Naive thymus-derived CD8-positive, alpha-beta T cell (primary cell): ENCODE measurements at places on chromosomes 13 and 19.

- no peaks in the 10 kb centered on the region for H3K36me3 ChIP-seq
- H3K4me1 ChIP-seq: peaks cover 5% of the 10 kb centered on the region
- DNase-seq: peak; percentile 23
- no peak overlapping the region for H3K4me3 ChIP-seq
Observed at GRCh38 chr19:51660975-51661600, 14.5 kb upstream of the SIGLEC14 start.

DNA sequence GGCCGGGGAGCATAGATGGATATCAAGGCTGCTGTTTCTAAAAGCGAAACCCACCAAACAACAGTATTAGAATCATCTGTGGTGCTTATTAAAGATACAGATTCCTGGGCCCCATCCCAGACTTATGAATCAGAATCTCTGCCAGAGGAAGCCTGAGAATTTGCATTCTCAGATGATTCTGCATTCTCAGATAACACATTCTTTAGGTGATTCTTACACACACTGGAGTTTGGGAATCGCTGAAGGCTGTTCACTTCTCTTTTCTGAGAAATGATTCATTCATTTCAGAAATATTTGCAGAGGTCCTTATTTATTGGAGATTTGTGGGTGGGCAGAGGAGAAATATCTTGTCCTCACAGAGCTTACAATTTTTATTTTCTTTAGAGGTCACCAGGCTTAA, 24.4 kb downstream of the ALOX5AP start:
- H3K36me3 ChIP-seq: peaks cover 5% of the 10 kb centered on the region
- no peaks in the 10 kb centered on the region for H3K27me3 ChIP-seq
- H3K4me1 ChIP-seq: peaks cover 3% of the 10 kb centered on the region
- H3K4me3 ChIP-seq: no peak overlapping the region
- no peak for DNase-seq

GRCh38 chr13:78608688-78609463, 5.5 kb upstream of the POU4F1 start:
- peaks cover 4% of the 10 kb centered on the region for H3K36me3 ChIP-seq
- H3K27ac ChIP-seq: no peak overlapping the region
- peak overlapping the region; percentile 78 for H3K4me3 ChIP-seq

DNA sequence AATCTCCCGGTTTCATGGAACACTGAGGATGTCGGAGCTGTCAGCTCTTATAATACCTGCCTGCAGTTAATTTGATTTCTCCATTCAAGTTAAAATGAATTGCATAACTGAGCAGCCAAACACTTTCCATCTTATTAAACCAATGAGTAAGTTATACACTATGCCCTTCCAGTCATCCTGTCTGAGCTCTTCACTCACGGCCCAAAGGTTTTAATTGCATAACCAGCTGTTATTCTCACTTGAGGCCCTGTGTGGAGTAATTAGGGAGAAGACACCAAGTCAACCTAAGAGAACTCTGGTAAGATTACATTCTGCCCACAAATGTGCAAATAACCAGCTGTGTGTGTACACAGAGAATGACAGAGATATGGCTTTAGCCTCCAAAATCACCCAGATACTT, 303.5 kb downstream of the TBC1D4 start:
- no peak overlapping the region for H3K27ac ChIP-seq
- no peak for DNase-seq
- no peaks in the 10 kb centered on the region for H3K36me3 ChIP-seq
- peaks cover 5% of the 10 kb centered on the region for H3K4me1 ChIP-seq
- peaks cover 16% of the 10 kb centered on the region for H3K27me3 ChIP-seq
- no peak overlapping the region for H3K4me3 ChIP-seq

DNA sequence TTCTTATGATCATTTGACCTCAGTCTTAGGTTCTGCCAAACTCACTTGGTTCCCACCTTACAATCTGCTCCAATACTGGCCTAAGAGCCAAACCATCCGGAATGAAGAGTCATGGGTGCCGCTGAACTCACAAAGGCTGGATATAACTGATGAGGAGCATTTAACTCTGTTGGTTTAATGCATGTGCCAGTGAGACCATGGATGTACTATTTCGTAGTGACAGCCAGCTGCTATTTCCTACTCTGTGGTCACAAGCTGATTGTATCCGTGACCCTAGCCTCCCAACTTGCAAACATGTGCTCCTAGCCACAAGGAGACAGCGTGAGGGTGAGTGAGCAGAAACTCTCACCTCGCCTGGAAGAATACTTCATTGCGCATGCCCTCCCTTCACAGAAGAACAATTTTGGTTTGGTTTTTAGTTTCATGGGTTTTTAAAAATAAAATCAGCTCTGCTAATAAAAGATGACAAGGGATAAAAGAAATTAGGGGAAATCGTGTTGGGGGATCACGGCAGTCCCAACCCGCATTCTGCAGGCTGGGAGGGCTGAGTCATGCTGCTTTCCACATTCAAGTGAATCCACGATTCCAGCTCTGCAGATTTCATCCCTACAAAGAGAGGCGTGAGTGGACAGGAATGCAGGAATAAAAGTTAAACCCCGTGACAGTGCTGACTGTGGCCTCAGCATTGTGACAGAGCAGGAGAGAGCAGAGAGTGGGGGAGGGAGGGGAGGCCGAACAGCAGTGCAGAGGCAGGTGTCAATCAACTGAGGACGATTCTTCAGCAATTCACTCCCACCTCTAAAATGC, 66.8 kb upstream of the RAP2A start:
- peaks cover 32% of the 10 kb centered on the region for H3K36me3 ChIP-seq
- no peak overlapping the region for H3K4me3 ChIP-seq
- peak overlapping the region; percentile 62 for H3K27ac ChIP-seq
- no peaks in the 10 kb centered on the region for H3K27me3 ChIP-seq

DNA sequence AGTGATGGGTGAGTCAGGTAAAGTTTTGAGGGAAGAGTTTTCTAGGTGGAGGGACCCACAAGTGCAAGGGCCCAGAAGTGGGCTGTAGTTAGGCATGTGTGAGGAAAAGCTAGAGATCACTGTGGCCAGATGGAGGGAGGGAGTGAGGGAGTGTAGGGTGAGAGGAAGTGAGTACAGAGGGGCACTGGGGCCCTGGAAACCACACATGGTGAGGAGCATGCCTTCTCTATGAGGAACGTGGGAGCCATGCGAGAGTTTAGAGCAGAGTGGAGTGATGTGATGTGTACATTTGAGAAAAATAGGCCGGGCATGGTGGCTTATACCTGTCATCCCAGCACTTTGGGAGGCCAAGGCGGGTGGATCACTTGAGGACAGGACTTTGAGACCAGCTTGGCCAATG, 14.7 kb upstream of the SHKBP1 start:
- H3K4me3 ChIP-seq: no peak overlapping the region
- peaks cover 37% of the 10 kb centered on the region for H3K27me3 ChIP-seq
- no peak overlapping the region for H3K27ac ChIP-seq
- DNase-seq: no peak
- peaks cover 22% of the 10 kb centered on the region for H3K4me1 ChIP-seq

DNA sequence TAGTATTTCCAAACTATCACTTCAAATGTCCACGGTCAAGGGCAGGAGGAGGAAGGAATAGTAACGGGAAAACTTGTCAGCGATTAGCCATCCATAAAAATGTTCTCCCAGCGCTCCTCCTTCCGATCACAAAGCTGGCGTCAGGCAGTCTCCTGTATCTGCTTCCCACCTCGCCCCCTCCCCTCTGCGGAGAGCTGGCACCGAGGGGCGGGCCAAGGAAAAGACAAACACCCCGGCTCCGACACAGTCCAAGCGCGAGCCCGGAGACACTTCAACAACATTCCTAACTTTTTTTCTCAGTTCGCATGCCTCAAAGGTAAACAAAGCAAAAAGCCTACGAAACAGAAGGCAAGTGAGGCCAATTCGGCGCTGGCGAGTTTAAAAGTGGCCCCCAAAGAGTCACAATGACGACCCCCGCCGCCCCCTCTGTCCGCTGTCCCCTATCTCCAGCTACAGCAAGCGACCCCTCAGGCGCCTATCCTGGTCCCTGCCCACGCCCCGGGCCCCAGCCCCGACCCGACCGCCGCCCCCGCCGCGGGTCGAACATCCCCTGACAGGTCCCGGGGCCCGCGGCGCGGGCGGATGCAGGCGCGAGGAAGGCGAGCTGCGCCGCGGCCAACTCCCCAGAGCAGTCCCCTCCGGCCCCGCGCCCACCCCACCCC, 736 bp downstream of the SMAD9 start:
- peaks cover 11% of the 10 kb centered on the region for H3K4me1 ChIP-seq
- DNase-seq: no peak
- no peaks in the 10 kb centered on the region for H3K36me3 ChIP-seq
- peak overlapping the region; percentile 57 for H3K4me3 ChIP-seq

- peaks cover 2% of the 10 kb centered on the region for H3K27me3 ChIP-seq
- no peaks in the 10 kb centered on the region for H3K36me3 ChIP-seq
- H3K27ac ChIP-seq: no peak overlapping the region
Observed at GRCh38 chr19:11176466-11177193, 20.7 kb downstream of the KANK2 start.

GRCh38 chr19:57171551-57172081, 4.3 kb upstream of the DUXA start:
- peak; percentile 35 for DNase-seq
- peak overlapping the region; percentile 87 for H3K4me3 ChIP-seq
- H3K36me3 ChIP-seq: peaks cover 48% of the 10 kb centered on the region

- H3K36me3 ChIP-seq: peaks cover 5% of the 10 kb centered on the region
- peaks cover 6% of the 10 kb centered on the region for H3K4me1 ChIP-seq
- no peak for DNase-seq
- H3K27me3 ChIP-seq: no peaks in the 10 kb centered on the region
- H3K4me3 ChIP-seq: no peak overlapping the region
Observed at GRCh38 chr19:38020311-38020710, 113.3 kb downstream of the SIPA1L3 start.

DNA sequence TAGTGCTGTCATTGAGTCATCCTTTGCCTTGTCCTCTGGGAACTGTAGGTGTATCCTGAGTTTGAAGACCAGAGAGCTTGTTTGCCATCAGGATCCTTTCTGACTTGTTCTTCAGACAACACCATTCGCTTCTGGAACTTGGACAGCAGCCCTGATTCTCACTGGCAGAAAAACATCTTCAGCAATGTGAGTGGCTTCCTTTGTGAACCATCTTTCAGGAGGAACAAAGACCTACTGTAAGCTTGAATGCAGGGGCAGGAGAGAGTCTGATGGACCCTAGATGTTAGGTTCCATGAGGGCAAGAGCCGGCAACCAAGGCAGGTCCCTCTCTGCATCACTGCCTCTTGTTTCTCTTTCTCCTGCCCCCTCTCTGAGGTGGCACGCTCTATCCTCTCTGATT, 26.7 kb downstream of the WDR62 start:
- H3K4me1 ChIP-seq: no peaks in the 10 kb centered on the region
- no peaks in the 10 kb centered on the region for H3K36me3 ChIP-seq
